Stimulated activated CD4-positive, alpha-beta T cell treated with anti-CD3 and anti-CD28 coated beads, Interleukin-4, amount 100 ng/mL, for 4 hours (primary cell): ENCODE measurements at places on chromosomes 3 and 15.

DNA sequence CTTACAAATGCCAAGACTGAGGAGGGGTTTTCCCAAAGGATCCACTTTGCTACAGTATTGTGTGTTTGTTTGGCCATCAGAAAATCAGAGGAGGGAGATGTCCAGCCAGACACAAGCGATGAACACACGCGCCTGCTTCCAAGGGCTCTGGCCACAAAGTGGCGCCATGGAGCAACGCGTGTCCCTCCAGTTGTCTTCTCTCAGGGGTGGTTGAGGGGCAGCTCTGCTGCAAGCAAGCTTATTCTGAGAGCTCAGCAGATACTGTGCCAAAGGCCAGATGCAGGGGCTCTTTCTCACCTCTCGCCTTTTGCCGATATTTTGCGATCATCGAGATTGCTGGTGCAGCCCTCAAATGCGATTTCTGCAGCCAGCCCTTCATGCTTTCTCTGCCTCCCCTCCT is 88.9 kb upstream of the OSBPL11 start:
- no peak for DNase-seq

DNA sequence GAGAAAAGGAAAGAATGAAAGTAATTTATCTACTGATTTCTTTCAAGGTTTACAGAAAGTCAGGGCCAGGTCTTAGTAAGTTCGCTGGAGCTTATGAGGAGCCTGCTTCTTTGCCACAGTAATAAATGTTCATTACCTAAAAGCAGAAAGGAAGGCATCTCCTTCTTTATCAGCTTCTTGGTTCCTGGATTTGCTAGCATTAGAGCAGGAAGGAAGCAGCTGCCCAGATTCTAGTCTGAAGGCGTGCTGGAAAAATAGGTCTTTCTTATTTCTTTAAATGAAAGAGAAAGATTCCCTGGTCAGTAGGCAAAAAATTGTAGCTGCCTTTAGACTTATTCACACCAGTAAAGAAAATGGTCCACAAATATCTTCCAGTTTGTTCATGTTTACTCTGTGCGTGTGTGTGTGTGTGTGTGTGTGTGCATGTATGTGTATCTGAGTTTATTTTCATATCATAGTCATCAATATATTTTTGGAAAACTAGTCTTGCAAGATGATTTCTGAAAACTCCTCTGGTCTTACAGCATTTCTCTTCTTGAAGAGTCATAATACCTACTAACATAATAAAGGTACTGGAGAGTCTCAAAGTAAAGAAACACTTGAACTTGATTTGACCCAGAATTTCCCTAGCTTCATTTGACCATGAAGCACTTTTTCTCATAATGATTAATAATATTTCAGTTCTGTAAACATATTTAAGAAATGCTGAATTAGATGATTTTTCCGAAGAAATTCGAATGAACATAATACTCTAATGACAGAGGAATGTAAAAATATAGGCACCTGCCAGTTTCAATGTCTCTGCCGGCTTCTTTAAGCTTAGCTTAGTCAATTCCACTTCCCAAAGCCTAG is 255.3 kb upstream of the ZPLD1 start:
- no peak for DNase-seq

GRCh38 chr3:133188996-133189395 is 150.8 kb downstream of the TMEM108 start:
- DNase-seq = no peak

GRCh38 chr15:34266751-34267150 is 41.9 kb downstream of the EMC4 start:
- DNase-seq = no peak

GRCh38 chr3:119324899-119325298 is 30.7 kb downstream of the ARHGAP31 start:
- DNase-seq = no peak

DNA sequence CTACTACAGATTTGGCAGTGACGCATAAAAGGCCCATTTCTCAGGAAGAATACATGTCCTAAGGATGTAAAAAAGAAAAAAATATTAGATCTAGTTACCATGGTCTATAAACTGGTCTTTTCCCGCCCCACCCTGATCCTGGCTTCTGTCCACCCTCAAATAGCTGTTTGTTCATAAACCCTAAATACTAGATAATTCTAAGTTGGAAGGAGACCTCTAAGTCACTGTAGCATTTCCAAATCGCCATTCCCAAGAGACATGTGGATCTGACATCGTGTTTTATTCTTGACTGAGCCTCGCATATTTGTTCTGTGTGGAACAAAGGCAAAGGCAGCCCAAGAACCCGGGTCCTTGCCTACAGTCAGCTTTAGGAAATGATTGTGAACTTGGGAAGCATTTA is 49.0 kb downstream of the LMCD1 start:
- DNase-seq = no peak

- no peak for DNase-seq
Measured at GRCh38 chr15:34608517-34608916, 25.1 kb upstream of the GOLGA8B start.

DNA sequence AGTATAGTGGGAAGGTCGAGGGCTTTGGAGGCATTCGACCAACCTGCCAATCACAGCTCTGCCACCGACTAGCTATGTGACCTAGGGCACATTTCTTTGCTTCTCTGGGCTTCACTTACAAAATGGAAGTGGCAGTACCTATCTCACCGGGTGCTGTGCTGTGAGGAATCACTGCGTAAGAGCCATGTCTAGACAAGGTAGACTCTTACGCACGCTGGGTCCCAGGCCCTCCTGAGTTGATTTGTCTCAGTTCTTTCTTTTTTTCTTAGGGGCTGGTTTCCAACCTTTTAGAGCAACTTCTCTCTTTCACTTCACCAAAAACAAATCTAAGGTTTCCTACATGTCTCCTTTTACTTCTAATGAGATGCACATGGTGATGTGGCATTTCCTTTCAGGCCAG is 18.8 kb downstream of the CA12 start:
- no peak for DNase-seq

DNA sequence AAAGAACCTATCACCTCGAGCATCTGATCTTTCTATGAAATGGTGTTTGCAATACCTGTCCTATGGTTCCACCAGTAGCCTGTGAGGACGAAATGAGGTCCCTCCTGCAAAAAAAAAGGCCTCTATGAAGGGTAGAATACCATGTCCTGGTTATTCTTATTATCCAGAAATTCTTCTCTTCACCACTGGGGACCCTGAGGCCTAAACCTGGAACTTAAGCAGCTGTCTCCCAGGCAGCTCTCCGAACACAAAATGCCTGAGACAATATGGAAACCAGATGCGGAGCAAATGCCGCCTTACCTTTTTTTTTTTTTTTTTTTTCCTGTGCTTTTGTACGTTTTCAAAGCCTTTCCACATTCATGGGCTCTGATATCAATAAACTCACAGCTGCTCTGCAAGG is 62.1 kb upstream of the WNT5A start:
- DNase-seq = no peak

DNA sequence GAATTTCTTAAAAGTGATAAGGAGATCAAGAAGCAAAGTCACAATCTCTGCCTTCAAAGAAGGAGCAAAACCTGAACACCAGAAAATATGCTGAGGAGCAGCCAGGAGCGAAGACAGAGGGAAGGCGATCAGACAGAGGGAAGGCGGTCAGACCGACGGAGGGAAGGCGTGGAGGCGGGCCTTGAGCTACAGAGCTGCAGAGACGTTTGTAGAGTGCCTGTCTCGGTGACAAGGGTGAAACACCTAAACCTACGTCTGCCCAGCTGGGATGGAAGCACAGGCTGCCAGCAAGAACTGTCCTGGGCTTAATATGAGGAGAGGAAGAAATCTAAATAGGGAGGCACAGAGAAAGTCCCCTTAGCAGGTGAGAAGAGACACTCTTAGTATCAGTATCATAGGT is 476.0 kb downstream of the OCA2 start:
- no peak for DNase-seq

- no peak for DNase-seq
Measured at GRCh38 chr3:188036375-188037194, 117.4 kb upstream of the LPP start.

- DNase-seq = no peak
Measured at GRCh38 chr3:172115059-172115458, 75.7 kb downstream of the FNDC3B start.

- DNase-seq = peak; percentile 39
Measured at GRCh38 chr15:71743861-71744382, 66.4 kb upstream of the NR2E3 start.

GRCh38 chr15:41566121-41566885 is 7.3 kb downstream of the TYRO3 start:
- no peak for DNase-seq

DNA sequence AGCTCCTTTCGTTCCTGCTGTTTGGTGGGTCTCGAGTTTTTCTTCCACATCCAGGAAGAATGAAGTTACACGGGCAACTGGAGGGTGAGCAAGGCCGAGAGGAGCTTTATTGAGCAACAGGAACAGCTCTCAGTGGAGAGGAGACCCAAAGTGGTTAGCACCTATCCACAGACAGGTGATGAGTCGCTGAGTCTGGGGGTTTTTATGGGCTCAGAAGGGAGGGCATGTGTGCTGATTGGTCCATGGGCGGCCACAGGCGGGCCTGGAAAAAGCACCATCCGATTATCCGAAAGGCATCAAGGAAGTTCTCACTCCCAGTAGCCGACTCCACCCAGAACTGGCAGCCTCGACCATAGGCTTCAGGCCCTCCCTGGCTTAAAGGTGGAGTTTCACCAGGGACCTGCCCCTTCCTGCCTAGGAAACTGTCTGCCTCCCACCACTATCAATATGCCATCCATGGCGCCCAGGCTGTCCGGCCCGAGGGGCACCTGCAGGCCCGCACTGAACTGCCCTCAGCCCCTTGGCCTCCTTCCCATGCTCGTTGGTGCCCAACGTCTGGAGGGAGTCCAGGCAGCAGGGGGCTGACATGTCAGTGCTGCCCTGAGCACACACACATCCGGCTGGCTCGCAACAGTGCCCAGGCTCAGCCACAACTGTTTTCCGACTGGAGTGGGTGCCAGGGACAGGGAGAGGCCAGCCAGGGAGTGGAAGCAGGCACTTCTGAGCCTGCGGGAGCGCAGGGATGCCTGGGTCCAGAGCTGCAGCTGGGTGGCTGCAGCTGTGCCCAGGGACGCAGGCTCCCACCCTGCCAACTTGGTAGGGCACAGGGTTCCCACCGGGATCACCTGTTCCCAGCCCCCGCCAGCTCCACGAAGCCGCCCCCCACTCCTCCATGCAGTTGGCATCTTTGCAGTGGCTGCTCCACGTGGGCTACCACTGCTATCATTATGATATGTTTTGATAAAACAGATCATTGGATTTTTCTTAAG is 170.2 kb downstream of the FNDC3B start:
- no peak for DNase-seq

- no peak for DNase-seq
Measured at GRCh38 chr15:77532846-77533245, 99.9 kb downstream of the LINGO1 start.

GRCh38 chr3:171777596-171777995 is 32.7 kb downstream of the PLD1 start:
- no peak for DNase-seq

DNA sequence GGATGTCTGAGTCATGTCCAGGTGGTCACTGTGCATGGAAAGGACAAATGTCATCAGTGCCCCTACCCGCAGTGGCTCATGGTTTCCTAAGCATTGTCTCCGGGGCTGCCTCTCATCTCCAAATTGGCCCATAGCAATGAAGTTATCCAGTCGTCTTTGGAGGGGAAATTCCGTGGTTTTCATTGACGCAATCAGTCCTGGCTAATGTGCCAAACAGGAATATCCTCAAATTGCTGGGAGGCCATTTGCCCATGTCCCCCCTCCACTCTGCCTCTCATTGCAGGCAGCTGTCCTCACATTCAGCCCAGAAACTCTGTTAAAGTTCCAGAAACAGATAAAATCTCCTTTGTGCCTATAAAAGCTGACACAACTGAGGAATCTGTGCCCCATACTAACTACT is 81.6 kb downstream of the MCTP2 start:
- DNase-seq = no peak

GRCh38 chr3:69409831-69410230 is 23.9 kb upstream of the FRMD4B start:
- no peak for DNase-seq

DNA sequence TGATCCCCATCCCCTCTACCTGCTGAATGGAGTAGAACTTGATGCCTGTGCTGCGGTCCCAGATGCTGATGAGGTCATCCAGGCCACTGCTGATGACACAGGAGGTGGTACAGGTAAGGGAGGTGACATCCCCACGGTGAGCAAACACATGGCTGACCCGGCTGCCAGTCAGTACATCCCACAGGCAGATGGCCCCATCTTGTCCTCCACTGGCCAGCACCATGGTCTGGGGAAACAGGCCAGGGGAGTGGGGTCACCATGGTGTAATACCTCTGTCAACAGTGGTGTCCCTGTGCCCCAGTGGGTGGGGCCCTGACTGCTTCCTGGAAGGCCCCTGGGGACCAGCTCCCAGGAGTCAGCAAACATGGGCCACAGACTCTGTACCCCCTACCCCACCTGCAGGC is 33.3 kb downstream of the PTPN23 start:
- no peak for DNase-seq

- DNase-seq = no peak
Measured at GRCh38 chr3:72659188-72659587, 189.1 kb downstream of the SHQ1 start.

DNA sequence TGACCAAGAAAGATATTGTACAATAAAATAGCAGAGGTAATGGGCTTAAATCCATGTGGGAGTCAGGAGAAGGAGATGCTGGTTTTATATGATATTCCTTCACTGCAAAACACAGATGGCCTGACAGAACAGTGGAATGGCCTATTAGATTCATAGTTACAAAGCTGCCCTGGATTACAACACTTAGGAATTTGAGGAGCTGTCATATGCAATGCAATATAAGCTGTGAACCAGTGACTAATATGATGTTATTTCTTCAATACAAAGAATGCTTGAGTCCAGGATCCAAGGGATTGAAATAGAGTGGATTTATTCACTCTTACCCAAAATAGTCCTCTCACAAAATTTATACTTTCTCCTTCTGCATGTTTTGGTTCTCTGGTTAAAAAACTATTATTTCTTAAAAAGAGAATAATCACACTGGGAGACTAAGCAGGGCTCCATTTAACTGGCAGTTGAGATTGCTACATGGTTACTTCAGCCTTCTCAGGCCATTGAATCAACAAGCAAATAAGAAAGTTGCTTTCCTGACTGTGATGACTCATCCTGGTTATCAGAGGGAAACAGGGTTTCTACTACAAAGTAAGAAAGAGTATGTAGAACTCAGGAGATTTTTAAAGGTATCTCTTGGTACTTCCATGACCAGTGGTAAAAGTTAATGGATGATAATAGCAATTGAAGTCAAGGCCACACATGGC is 79.8 kb upstream of the ZPLD1 start:
- no peak for DNase-seq

- no peak for DNase-seq
Measured at GRCh38 chr15:50340416-50340815, 14.6 kb downstream of the GABPB1 start.

DNA sequence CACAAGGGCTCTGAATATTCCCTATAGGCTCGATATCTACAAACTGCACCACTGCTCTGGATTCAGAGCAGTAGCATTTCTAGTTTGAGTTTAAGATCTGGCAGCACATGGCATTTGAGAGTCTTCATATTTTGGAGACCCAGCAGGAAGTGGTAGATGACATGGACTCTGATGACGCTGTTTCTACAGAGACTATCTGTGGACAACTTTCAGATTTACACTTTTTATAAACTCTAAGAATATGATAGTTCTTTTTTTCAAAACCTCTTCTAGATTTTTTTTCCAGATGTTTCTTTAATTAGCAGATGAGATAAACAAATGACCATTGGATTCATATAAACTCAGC is 35.8 kb downstream of the ARMC8 start:
- DNase-seq = no peak
